Stimulated activated CD4-positive, alpha-beta T cell treated with anti-CD3 and anti-CD28 coated beads, Interleukin-1b, Interleukin-23, amount 100 ng/mL, for 1 hour (primary cell): ENCODE measurements at places on chromosomes 3 and 15.

DNA sequence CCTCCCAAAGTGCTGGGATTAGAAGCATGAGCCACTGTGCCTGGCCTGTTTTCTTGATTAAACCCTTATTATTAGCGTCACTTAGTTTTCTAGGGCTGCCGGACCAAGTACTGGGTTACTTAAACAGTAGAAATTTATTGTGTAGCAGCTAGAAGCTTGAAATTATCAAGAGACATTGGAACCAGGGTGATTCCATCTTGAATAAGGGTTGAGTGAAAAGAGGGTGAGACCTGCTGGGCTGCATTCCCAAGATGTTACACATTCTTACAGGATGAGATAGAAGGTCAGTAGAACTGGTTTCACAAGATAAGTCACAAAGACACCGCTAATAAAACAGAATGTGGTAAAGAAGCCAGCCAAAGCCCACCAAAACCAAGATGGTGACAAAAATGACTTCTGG is 18.6 kb upstream of the FSTL1 start:
- DNase-seq = no peak

DNA sequence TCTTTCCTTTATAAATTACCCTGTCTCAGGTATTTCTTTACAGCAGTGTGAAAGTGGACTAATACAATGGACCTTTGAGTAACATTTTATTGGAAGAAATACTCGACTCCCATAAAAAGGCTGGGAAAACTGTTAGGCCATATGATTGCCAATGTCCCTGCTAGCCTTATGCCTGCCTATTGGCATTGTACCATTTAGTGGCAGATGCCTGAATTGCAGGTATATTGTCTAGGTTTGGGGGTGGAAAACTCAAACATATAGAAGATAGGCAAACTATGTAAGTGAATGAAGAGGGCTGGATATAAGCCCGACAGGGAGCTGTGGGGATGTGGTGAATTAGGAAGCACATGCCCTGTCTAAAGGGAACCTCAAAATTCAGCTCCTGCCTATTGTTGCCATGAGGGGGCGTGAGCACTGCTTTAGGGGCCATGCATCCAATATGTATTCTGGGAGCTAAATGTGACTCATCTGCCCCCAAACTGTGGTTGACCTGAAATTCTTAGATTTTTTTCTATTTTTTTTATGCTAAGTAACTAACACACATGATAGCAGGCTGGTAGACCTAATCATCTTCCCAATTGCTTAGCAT is 65.2 kb upstream of the TRA2B start:
- no peak for DNase-seq

DNA sequence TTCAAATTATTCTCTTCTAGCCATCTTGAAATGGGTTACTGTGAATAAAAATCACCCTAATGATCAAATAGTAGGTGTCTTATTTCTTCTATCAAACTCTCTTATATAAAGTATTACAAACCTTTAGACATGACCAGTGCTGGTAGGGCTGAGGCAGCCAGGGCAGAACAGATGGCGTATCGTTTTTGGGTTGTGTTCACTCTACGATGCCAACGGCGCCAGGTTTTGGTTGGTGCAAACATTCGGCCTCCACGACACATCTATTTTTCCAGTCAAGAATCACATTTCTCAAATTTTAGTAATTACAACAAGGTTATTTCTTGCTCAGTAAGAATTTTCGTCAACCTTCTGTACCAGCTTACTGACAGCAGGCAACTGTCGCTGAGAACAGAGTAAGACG is 2.2 kb downstream of the RPL4 start:
- DNase-seq = no peak

DNA sequence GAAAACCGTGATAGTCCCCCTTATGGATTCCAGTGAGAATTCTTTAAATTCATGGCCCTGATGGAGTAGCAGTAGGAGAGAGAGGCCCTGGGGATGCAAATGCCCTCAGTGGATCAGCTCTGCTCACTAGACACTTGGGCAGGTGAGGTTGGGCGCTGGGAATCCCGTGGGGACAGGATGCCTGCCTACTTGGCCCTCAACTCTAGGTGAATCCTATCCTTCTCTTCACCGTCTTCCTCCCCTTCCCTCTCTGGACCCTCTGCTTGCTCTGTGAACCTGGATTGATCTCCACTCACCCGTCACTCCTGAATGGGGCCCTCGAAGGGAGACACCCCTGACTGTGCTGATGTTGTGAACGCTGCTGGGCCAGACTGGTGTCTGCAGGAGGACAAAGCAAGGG is 77.4 kb downstream of the SEC22A start:
- DNase-seq = no peak

GRCh38 chr3:132926098-132926497 is 112.1 kb upstream of the TMEM108 start:
- no peak for DNase-seq

DNA sequence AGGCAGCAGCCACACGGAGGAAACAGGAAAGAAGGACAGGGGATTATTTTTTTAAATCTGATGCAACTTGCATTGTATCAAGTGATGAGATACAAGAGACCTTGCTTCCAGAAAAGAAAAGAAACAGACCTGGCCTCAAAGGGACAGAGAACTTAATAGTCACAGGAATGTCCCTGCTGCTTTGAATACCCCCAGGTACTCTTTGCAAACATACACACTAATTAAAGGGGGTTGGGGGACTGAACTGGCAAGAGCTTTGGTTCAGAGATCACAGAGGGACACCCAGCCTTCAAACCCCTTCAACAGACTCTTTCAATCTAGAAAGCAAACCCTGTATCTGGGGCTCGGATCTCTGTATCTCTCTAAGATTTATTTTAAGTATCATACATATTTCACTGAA is 18.0 kb downstream of the TNIK start:
- DNase-seq = no peak

DNA sequence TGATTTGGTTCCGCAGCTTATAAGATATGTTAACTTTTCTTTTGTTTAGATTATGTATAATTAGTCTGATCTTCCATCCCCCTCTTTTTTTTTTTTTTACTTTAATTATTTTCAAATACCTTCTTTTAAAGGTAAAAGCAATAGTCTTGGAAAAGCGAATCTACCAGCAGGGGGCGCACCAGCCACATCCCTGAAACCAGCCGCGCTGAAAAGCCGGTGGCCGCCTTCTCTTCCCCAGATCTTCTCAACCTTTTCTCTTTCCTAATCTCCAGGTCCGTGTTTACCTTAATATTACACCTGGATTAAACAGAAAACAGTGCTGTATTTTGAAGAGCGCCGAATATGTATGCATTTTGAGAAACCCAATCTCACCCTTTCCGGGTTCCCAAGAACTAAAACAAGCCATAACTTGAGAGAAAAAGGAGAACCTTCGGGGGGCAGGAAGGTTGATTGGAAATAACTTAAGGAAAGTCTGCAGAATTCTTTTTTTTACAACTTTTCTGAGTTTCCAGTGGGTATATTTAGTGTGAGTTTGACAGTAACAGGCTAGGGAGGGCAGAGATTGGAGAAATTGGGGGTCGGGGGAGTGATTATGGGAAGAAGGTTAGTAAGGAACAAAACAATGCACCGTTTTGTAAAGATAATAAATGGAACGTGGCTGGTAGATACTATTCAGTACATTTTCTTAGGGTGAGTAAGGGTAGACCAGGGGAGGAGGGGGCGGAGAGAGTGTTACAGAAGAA is 2.0 kb upstream of the SOX2 start:
- no peak for DNase-seq

GRCh38 chr15:48777645-48778330 is 33.1 kb downstream of the CEP152 start:
- no peak for DNase-seq

DNA sequence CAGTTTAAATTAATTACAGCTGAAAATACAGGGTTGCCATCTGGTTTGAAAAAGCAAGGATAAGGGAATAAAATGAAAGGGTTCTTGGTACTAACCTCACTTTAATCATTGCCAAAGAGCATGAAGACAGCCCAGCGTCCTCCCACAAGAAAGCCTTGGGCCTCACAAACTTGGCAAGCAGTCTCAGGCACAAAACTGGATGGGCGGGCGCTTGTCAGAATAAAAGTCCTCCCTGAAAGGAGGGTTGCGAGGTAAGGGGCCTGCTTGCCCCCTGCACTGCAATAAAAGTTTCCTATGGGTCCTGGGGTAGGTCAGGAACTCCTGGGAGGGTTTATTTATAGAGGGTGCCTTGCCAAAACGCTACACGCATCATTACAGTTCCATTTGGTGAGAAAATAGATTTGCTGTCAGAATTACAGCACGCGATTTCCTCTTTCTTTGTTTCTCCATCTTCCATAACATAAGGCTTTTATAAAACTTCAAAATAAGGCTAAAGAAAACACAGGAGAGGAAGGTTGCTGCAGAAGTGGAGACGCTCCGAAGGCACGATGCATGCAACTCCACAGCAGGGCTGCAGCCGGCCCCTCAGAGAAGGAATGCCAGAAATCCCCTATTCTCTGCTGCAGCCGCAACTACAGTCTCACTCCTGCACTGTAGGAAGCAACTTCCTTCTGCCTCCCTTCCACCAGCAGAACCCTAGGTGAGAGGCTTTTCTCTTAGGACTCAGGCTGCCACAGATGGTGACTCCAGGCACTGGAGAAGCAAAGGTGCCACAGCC is 61.3 kb downstream of the VGLL4 start:
- DNase-seq = no peak

GRCh38 chr3:142586803-142587406 is 8.4 kb upstream of the ATR start:
- no peak for DNase-seq

DNA sequence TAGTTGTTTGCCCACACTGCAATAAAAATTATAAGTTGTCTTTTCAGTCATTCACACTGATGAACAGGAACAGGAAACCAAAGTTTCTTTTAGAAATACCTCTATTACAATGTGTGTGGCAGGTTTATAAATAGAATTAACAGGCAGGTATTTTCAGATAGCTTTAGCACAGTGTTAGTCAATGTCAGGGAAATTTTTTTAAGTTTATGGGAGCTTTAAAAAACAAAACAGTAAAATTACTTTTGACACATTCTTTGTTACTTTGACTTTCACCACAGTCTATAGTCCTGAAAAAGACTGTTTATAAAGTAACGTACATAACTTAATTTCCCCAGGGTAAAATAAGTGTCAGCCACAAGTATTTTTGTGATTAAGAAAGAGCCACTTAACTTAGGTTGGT is 38.1 kb downstream of the SERPINI1 start:
- no peak for DNase-seq
